ENCODE measurements at places on chromosomes 12 and 14.

DNA sequence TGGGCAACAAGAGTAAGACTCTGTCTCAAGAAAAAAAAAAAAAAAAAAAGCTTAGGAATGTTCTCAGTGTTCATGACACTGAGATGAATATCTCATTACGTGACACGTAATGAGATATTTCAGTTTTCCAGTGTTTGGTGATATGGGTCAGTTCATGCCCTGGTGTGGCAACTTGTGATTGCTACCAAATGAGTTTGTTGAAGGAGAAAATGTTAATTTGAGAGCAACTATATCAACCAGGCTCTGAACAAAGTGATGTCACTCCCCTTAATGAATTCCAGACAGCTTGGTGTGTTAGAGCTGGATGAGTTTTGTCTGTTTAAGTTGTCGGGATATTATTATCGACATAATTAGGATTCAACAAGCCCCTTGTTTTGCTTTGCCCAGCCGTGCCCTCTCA is 211.7 kb downstream of the DPF3 start:
- DNase-seq: no peak

DNA sequence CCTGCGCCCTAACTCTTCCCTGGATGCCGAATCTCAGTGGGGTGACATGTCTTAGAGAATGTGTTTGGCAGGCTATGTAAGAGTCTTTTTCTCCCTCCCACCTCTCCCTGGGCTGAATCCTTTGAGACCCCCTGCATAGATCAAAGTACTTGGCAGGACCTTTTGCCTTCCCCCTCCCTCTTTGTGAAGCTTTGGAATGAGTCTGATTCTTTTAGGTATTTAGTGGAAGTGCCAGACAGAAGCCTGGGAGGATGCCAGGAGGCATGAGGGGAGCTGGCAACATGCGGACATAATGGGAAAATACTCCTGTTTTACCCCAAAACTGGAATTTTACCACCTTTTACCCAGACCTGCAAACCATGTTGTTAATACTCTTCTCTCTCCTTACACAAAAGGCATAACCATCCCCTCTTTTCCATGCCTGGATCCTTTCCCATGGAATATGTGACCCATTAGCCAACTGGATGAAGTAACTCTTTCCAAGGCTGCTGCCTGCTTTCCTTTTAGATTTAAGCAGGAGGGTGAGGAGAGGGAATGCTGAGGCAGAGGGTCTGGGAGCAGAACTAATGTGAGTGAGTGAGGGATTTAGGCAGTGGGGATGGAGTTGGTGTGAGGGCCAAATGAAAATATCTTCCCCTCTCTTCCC is 41.7 kb downstream of the TTLL5 start:
- no peak for DNase-seq

DNA sequence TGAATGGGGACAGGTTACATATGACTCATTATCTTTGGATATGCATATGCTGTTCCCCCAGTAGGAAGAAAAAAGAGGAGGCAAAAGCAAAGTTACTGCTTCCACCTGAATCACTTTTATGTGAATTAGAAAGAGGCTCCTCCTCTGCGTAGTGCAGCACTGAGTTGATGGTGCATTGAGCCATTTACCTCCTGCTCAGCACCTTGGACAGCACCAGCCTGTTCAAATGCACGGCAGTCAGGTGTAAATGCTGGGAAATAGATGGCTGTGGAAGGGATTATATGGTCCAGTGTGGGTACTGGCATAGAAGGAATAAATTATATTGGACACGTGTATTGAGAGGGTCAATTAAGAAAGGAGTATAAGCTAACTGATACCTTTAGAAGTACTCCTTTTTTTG is 541.9 kb upstream of the SEL1L start:
- no peak for DNase-seq

DNA sequence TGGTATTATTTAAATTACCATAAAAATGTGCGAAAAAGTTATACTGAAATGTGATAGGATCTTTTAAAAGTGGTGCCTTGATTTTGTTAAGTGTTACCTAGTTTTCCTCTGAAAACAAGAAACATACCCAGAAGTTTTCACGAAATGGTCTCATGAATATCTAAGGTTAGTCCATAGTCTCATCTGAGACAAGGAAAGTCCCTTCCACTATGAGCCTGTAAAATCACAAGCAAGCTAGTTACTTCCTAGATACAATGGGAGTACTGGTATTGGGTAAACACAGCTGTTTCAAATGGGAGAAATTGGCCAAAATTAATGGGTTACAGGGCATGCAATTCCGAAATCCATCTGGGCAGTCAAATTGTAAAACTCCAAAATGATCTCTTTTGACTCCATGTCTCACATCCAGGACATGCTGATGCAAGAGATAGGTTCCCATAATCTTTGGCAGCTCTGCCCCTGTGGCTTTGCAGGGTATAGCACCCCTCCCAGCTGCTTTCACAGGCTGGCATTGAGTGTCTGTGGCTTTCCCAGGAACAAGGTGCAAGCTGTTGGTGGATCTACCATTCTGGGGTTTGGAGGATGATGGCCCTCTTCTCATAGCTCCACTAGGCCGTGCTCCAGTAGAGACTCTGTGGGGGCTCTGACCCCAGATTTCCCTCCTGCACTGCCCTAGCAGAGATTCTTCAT is 271.4 kb downstream of the NAV3 start:
- no peak for DNase-seq

GRCh38 chr14:29321646-29322045 is 555.1 kb downstream of the FOXG1 start:
- no peak for DNase-seq

GRCh38 chr12:125287155-125287847 is 222.1 kb downstream of the AACS start:
- DNase-seq: no peak

GRCh38 chr12:68317047-68317667 is 15.0 kb downstream of the MDM1 start:
- DNase-seq: no peak

- DNase-seq: no peak
Measured at GRCh38 chr12:103021538-103022218, 64.2 kb downstream of the ASCL1 start.

DNA sequence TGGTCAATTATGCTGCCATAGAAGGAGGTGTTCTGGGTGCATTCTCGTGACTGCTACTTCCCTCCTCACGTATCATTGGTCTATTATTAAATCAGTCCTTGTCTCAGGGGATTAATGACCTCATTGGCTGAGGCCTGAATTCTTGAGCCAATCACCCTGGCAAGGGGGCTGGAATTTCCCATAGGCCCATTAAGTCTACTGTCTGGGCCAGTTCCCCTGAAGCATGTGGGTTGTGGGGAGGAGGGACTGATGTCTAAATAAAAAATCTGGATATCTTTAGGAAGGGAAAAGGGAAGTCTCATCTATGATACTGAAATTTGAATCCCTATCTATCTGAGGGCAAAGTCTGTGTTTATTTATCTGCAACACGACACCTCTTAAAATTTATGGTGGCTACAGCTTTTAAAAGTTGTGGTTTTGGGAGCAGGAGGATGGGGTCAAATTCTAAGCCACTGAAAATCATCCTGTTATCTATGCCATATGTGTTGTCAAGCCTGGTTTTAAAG is 71.9 kb downstream of the DYRK2 start:
- no peak for DNase-seq

GRCh38 chr14:52175982-52176502 is 91.5 kb upstream of the PTGDR start:
- DNase-seq: no peak

DNA sequence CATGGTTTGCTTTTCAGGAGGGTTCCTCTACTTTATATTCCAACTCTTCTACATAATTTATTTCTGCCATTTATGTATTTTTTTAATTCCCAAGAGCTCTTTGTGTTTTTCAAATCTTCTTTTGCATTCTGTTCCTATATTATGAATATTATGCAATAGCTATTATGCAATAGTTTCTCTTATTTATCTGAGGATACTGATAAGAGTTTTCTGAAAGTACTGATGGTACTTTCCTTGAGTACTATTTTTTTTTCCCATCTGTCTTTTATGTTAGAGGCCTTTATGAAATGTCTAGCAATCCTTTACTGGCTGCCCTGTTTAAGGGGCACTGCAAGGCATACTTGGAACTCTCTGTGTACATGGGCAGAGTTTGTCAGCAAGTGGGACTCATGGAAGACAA is 93.4 kb downstream of the SLC41A2 start:
- DNase-seq: no peak

DNA sequence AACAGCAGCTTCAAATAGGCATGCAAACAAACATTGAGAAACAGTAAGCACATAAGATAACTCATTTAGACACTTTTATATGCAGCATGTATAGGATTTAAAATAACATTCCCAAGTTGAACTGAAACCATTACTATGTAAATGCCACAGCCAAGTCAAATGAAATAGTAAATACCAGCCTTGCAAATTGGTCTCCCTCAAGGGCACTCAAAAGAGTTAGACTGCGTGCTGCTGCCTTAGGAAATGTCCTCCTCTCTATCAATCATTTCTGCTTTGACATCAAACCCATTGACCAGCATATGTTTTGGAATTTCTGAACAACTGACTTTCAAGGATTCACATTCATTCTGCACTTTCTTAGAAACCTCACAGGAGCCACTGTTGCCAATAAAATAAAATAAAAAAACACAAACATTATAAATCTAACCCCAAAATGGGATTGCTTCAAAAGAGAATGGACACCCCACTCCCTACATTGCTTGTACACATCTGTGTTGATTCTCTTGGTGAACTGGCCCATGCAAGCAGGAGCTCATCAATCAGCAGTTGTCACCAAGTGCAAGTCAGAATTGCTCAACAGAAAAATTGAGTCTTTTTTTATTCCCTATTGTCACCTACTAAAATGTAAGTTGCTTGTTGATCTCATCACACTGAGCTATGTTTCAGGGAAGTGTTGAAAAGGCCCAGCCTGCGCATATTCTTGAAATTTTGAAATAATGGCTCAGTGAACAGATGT is 256.2 kb downstream of the DAD1 start:
- no peak for DNase-seq

- no peak for DNase-seq
Measured at GRCh38 chr12:51911307-51911706, 4.0 kb downstream of the ACVRL1 start.

DNA sequence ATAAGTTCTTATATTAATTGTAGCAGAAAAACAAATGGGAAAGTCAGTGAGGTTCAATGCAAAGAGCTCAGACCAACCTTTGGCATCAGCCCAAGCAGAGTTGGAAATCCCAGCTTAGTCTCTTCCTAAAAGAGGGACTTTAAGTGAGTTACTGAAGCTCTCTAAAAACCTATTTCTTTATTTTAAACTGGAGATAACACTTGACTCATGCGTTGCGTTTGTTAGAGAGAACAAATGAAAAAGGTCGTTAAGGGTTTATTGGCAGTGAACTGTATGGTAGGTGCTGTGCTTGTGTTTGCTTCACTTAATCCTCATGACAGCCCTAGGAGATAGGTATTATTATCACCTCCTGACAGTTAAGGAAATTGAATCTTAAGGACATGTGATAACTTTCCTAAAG is 396.5 kb downstream of the RAD51B start:
- no peak for DNase-seq

DNA sequence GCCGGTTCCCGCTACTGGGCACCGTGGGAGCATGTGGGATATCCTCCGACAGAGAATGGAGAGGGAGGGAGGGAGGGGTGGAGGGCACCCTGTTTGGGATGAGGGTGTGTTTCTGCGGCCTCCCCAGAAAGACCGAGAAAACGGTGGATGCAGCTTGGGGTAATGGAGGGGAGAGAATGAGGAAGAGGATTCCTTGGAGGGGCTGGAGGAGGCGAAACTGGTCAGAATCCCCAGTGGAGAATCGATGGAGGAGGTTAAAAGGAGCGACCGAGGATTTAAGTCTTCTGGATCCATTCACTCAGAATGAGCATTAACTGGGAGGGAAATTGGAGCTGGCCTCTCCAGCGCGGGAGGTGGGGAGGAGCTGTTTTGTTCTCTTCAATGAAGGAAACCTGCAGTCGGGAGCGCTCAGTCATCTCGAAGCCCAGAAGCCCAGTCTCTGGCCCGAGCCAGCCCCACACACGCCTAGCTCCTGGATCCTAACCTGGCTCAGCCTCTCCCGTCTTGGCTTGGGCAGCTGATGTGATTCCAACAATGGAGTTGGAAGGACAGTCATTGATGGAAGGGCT is 581 bp downstream of the ARG2 start:
- DNase-seq: no peak

- DNase-seq: peak; percentile 33
Measured at GRCh38 chr12:51846911-51847642, 1.4 kb downstream of the FIGNL2 start.

- DNase-seq: no peak
Measured at GRCh38 chr14:105124823-105125222, 43.8 kb downstream of the JAG2 start.

GRCh38 chr12:54598970-54599369 is 10.5 kb upstream of the PPP1R1A start:
- no peak for DNase-seq

DNA sequence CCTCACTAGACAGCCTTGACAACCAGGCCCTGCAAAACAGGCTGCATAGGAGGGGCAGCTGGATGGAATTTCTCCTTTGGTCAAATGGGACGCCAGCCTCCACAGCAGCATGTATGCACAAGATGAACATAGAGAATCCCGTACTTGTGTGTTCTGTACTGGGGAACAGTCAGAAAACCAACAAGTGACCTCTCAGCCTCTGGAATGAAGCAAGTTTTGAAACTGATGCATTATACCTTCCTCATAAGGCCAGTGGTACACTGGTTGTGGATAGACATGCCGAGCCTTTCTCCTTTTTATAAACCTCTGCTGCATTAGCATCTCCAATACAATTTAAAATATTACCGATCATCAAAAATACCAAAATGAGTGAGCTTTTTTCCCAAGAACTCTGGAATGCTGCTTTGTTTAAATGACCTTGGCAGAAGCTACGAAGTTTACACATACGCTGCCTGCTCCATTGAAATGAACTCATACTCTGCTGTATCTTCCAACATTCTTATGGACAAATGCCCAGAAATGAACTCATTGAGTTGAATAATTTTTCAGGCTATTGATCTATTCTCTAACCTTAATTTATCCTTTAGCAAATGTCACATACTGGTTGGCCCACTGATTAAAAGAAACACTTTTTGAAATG is 47.6 kb upstream of the FERMT2 start:
- DNase-seq: no peak

- DNase-seq: no peak
Measured at GRCh38 chr12:107057071-107057834, 36.1 kb downstream of the CRY1 start.

DNA sequence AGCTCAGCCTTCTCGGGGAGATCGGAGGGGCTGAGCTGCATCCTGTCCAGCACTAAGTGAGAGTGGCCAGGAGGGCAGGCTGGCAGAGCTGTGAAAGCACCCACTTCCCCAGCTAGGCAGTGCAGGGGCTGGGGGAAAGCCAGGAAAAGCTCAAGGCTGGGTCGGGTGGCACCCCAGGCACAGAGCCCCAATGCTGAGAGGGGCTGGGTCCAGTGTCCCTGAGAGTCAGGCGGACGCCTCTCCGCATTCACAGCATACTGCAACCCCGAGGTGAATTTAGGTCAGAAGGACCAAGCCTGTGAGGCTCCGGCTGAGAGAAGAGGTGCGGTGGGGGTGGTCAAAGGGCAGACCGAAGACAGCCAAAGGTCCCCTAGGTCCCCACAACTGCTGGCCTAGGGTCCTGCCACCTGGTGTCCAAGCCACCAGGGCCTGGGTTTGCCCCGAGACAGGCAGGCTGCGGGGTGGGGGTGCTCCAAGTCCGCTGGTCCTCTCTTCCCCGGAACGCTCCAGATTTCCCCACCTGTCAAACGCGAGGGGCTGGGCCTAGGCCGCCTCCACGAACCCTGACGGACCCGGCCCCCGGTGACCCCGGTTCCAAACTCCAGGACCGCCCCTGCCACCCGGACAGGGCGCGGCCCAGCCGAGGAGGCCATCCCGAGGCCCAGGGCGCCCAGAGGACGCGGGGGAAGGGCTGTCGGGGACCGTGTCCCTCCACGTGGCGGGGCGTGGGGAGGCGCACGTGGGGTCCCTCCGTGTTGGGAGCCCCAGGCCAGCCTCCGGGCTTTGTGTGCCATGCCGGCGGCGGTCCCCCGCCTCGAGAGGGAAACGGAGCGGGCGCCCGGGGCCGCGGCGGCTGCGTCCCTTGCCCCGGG is 527 bp downstream of the CAMKK2 start:
- DNase-seq: no peak
